Kidney capillary endothelial cell (primary cell): ENCODE measurements at places on chromosomes 1 and 21.

DNA sequence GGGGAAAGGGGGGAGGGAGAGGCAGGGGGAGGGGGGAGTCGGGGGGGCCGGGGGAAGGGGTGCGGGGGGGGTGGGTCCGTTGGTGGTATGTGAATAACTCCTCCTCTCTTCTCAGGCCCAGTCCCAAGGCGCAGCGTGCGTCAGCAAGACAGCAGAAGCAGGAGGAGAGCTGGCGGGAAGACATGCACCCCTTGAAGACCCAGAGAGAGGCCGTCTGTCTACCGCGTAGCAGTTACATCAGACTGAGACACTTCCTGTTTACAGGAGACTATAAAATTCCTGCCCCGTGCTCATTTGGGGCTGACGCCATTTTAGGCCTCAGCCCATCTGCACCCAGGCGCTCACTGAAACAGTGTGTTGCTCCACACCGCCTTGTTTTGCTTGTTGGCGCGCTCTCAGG is 55.3 kb downstream of the SETD4 start:
- no peak for DNase-seq

- DNase-seq: no peak
These were observed 9.7 kb upstream of the SRP9 start for GRCh38 chr1:225767634-225768540.

- peak; percentile 31 for DNase-seq
These were observed 730 bp upstream of the PHF13 start for GRCh38 chr1:6612641-6613360.

GRCh38 chr1:33081554-33082305 is 777 bp downstream of the AZIN2 start:
- no peak for DNase-seq

- no peak for DNase-seq
These were observed 115.6 kb downstream of the SIK1 start for GRCh38 chr21:43311301-43311817.

GRCh38 chr1:240612811-240613210 is 856 bp upstream of the GREM2 start:
- no peak for DNase-seq

GRCh38 chr1:78279051-78279450 is 211.7 kb upstream of the PTGFR start:
- DNase-seq: no peak

- DNase-seq: no peak
These were observed 6.3 kb upstream of the ZNF683 start for GRCh38 chr1:26378879-26379251.

DNA sequence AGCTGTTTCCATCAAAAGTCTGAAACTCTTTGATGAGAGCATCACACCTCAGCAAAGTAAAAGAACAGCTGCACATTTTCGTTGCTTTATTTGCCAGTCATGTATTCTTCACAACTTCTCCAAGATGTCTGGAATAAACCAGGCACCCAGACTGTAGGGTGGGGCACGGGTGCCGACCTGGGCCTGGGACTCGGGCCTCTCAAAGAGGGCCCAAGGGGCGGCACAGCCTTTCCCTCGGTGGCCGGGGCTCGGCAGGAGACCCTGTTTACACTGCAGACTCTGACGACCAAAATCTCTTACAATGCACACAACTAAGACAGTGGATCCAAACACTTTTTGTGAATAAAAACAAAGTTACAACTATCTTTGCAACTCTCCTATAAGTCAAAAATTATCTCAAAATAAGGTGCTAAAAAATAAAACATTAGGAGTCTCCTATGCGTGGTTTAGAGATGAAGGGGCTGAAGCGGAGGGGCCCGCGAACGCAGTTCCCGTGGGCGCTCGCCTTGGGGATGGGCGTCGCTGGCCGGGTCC is 696 bp downstream of the LSS start:
- no peak for DNase-seq

DNA sequence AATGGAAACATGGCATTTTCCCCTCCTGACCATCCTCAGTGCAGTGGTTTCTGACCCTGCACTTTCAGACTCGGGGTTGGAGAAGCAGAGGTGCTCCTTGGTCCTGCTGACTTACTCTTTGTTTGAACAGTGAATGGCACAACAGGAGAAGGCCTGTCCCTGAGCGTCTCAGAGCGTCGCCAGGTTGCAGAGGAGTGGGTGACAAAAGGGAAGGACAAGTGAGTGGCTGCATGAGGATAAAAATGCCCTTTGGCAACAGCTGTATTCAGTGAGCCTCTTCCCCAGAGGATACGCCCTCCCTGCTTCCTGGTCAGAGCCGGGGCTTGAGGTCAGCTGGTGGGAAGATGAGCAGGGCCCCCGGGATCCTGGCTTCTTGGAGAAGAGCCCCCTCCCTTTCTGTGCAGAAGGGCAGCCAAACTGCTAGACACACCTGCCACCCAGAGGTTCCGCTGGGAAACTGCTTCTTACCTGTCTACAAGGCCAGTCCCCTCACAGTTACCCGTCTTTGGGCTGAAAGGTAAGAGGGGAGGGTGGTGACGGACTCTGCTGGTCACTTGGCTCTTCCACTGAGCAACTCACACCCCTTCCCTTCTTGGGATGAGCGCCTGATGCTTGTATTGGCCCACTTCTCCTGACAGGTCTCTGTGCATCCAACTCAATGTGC is 16.6 kb downstream of the NPL start:
- no peak for DNase-seq

DNA sequence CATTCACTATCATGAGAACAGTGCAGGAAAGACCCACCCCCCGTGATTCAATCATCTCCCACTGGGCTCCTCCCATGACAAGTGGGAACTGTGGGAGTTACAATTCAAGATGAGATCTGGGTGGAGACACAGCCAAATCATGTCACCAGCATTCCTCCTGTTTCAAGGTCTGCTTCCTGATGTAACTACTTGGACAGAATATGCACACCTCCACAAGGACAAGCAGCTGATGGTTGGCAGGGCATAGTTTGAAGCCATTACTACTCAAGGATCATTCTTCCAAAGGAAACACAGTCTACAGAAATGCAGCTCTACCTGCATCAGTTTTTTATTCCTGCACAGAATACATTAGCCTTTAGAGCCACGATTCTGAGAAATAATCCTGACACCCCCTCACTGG is 28.5 kb upstream of the RNF2 start:
- DNase-seq: no peak

DNA sequence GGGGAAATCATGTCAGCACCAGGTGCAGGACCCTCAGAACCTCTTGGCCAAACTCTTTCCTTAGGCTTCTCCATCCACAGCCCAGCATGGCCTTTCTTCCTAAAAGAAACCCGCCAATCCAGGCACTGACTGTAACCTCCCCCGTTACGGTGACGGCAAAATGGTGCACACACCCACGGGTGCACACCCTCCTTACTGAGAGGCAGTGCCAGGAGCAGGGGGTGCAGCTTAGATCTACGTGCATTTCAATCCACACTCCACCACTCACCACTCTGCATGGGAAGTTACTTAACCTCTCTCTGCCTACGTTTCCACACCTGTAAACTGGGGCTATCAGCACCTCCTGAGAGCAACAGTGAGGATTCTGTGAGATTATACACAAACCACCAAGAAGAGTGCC is 31.0 kb downstream of the SUSD4 start:
- DNase-seq: no peak

DNA sequence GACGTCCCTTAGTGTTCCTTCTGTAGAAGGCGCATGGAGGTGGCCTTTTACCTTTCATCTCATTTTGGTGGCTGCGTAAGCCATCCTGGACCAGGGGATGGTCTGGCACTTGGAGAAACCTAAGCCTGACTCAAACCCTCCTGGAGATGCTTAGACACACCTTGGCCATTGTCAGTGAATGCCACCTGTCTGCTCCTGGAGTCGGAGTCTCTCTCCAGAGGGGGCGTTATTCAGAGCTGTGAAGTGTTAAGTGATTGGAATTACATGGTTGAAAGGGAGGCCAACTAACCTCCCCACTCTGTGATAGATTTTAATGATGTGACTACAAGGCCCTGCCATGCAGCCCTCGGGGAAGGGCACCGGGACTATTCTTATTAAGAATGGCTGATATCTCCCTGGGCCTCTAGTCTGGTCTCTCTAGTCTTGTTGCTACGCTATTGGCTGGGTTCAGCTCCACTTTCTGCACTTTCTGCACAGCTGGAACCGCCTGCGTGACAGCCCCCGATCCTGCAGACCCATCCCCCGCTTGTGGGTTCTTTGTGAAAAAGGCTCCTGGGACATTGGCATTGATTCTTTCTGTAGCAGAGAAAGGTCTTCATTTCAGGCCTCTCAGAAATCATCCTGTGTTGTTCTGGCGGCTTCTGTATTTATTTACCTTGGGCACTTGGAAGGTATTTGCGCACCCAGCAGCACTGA is 4.2 kb downstream of the RASSF5 start:
- DNase-seq: no peak

GRCh38 chr1:105100102-105100501 is 1350.4 kb downstream of the AMY1C start:
- no peak for DNase-seq

DNA sequence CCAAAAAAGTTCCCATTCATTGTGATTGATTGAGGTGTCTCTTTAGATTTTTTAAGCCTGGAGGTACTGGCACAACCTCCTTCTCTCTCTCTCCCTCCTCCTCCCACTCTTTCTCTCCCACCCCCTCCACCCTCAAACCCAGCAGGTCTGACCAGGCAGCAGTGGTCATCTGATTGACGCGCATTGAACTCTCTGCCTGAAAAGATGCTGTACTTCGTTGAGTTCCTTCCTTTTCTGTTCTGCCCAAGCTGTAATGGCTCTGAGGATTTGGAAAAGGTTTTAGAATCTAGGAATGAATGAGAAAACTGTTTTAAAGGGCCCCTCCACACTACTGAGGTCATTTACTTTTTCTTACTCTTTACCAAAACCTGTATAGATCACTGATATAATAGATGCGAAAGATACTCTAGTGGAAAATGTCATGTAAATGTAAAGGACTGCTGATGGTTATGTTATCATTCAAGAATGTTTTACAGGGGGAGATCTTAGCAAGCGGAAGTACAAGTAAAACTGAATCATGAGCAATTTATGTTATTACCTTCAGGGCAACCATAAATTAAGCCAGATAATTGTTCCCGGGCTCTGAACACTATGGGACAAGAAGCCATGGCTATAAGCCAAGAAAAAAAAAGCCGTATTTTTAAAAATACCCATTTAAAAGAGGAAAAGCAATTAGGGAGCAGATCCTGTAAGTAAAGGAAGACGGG is 25.2 kb upstream of the DYRK1A start:
- DNase-seq: peak; percentile 86

GRCh38 chr1:17098446-17099317 is 20.6 kb downstream of the PADI2 start:
- DNase-seq: no peak

GRCh38 chr1:224804220-224804619 is 125.3 kb upstream of the DNAH14 start:
- no peak for DNase-seq

DNA sequence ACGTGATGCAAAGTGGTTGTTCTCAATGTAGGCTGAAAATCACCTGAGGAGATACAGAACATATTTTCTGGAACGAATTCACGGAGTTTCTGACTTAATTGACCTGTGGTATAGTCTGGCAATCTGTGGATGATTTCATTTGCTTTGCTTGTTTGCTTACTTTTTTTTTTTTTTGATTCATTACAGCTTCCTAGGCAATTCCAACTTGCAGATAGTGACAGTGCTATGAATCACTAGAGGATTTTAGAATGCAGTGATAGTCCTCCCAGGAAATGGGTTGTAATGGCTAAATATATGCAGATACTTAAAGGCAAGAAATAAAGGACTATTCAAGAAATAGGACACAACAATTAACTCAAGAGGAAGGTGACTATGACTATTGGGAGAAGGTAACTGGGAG is 1378.1 kb upstream of the PRMT6 start:
- DNase-seq: no peak

GRCh38 chr1:164748253-164748899 is 189.4 kb downstream of the PBX1 start:
- DNase-seq: no peak

GRCh38 chr21:18387994-18388393 is 15.6 kb downstream of the TMPRSS15 start:
- no peak for DNase-seq

- DNase-seq: no peak
These were observed 17.2 kb downstream of the NIBAN1 start for GRCh38 chr1:184956999-184957700.

DNA sequence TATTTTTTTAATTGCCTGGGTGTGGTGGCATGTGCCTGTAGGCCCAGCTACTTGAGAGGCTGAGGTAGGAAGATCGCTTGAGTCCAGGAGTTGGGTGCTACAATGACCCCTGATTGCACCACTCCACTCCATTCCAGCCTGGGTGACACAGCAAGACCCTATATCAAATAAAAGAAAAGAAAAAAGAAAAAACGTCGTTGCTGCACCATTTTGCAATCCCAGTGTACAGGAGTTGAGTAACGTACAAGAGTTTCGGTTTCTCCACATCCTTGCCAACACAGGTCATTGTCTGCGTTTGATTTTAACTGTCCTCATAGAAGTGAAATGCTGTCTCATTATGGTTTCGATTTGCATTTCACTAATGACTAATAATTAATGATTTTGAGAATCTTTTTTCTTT is 7.9 kb downstream of the ZNF684 start:
- DNase-seq: no peak

GRCh38 chr1:25820247-25821111 is 725 bp downstream of the MTFR1L start:
- peak; percentile 26 for DNase-seq

- no peak for DNase-seq
These were observed 110.1 kb downstream of the FOXD2 start for GRCh38 chr1:47547753-47548573.

DNA sequence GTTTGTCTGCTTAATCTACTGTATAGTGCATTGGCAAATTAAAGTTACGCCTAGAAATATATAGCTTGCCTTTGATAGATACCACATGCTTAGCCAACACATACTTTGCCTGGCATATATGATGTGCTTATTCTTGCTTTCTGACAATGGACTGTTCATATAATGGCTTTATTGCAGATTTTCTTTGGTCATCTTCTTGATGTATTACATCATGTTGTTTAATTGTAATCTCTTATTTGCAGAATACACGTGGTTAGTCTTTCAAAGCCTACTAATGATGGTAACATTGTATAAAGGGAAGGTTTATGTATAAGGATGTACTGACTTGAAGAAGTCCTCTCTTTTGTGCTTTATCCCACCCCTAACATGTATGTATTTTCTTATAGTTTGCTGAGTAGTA is 201.5 kb downstream of the PDE4B start:
- DNase-seq: no peak

GRCh38 chr21:46552274-46552673 is 52.6 kb downstream of the S100B start:
- no peak for DNase-seq

- DNase-seq: no peak
These were observed 80.0 kb downstream of the NAV1 start for GRCh38 chr1:201618905-201619304.

GRCh38 chr1:103058391-103058790 is 49.9 kb downstream of the COL11A1 start:
- DNase-seq: no peak
